Stimulated activated CD4-positive, alpha-beta T cell treated with anti-CD3 and anti-CD28 coated beads, Interleukin-1b, Interleukin-23, amount 100 ng/mL, for 4 hours (primary cell): ENCODE measurements at places on chromosomes 16 and 17.

- DNase-seq, result no peak
Measured at GRCh38 chr17:82973456-82974135, 105.8 kb upstream of the METRNL start.

DNA sequence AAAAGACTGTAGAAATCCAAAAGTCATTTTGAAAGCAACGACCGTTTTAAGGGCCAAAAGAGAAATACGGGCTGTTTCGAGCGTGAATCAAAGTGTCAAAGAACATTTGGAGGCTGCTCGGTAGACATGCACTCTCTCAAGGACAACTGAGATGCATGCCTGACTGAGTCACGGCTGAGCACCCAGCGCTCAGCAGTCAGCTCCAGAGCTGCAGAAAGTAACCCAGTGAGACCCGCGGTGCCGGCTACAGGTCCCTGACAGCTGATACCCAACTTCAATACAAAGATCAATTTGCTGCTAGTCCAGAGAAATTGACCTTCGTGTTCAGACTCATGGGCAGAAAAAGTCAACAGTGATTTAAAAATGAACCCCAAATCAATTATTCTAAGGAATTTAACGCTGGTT lies 214.9 kb downstream of the STX8 start:
- no peak for DNase-seq

GRCh38 chr16:86335266-86336172 lies 174.8 kb upstream of the FOXF1 start:
- DNase-seq, result no peak

DNA sequence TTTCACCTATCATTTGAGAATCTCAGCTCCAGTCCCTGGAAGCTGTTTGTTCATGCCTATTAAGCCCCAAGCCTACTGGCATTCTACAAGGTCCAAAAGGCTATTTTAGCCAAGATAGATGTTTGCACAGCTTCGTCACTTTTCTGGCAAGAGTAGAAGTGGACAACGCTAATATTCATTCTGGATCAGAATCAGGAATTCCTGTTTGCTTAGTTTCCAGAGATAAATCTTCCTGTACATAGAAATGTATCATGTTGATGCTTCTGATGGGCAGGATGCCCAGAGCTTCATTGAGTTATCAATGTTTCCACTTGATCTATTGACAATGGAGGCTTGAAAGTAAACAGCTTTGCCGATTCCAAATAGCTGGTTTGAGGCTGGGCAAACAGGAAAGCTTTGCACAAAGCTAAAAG lies 260.7 kb upstream of the CA10 start:
- no peak for DNase-seq

- no peak for DNase-seq
Measured at GRCh38 chr17:65093930-65094329, 37.4 kb upstream of the GNA13 start.

- no peak for DNase-seq
Measured at GRCh38 chr17:66507103-66507923, 204.9 kb downstream of the PRKCA start.

DNA sequence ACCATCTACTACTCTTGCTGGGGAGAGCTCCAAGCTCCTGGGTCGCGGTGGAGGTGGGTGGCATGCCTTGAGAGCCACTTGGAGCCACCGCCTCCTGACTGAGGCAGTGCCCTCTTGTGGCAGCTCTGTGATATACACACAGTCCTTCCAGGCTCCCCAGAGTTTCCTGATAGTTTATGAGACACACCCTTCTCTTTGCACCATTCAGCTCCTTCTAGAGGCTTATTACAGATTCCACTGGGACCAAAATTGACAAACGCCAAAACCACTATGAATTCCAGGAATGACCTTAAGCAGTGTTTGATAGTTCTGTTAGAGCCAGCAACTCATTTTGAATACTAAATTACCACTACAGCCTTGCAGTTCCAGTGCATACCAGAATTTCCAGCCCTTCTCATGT lies 170.1 kb upstream of the CDH13 start:
- DNase-seq, result peak; percentile 17

DNA sequence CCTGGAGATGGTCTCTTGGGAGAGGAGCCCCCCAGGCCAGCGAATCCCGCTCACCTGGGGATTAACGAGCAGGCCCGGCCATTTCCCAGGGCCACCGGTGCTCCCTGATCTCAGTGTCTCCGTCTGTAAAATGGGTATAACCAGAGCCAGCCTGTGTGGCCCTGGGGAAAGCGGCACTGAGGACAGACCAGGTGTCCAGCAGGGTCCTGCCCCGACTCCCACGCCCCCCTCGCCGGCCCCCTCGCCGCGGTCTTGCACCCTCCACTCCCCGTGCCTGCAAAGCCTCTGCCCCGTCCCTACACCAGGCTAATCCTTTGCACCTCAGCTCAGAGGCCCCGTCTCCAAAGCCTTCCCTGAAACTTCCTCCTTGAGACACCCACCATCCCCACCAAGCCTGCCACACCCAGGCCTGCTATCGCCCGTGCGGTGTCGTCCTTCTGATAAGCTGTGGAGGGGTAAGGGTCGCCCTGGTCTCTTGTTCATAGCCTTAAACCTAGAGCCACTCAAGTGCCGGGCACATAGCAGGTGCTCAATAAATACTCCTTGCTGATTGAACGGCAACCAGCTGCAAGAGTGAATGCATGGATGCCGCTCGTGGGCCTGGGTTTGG lies 259.1 kb downstream of the C16orf95 start:
- DNase-seq, result no peak

- DNase-seq, result peak; percentile 94
Measured at GRCh38 chr16:10942352-10943063, at the start of gene DEXI. Gene DEXI (minus strand): TSS chr16:10942468. CDS start chr16:10942005, 463 bp downstream.

- DNase-seq, result no peak
Measured at GRCh38 chr17:35214192-35214591, 20.0 kb upstream of the SLC35G3 start.

DNA sequence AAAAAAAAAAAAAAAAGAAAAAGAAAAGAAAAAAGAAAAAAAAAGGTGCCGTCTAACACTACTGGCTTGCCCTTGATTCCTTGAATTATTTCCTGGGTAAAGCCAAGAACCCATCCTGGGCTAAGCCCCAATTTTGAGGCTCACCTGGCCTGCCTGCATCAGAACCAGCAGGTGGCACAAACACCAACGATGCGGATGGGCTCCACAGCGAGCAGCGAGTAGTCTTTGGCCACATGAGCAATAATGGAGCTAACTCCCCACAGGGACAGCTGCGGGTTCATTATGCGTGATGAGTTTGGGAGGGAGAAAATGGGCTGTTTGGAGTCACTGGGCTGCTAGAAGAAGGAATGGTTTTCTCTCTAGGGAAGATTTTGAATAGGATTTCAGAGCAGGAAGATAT lies 91.1 kb downstream of the ASIC2 start:
- no peak for DNase-seq

GRCh38 chr16:58584831-58585505 lies 44.7 kb downstream of the CNOT1 start:
- no peak for DNase-seq

GRCh38 chr17:64393000-64393402 lies 2.3 kb upstream of the PECAM1 start:
- DNase-seq, result no peak

GRCh38 chr16:85348065-85348840 lies 236.0 kb upstream of the CIBAR2 start:
- no peak for DNase-seq

- no peak for DNase-seq
Measured at GRCh38 chr16:87123356-87124001, 193.7 kb downstream of the C16orf95 start.
